ENCODE measurements at places on chromosomes 6 and 20. TPM values are rescaled to one million over a fixed set of nuclear protein-coding genes. Genes with fewer than 3 reads are reported as not detected.

DNA sequence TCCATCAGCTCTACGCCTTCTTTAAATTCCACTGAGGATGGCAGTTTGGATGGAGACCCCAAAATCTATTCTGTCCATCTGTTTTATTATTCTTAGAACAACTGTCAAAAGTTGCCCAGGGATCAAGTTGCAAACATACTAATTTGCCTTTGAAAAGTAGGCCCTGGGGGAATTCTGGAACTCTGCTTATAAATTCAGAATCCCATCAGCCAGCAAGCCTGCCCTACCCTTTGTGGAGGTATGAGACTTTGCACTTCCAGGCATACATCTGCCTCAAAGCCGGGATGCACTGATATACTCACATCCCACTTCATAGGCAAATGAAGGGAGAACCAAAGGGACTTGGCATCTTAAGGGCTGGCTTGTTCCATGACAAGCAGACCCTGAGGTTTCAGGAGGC lies 93.6 kb downstream of the INSM1 start:
- H3K36me3 ChIP-seq = peaks cover 3% of the 10 kb centered on the region
- DNase-seq = no peak
- no peak overlapping the region for H3K27ac ChIP-seq
- H3K4me3 ChIP-seq = no peak overlapping the region

DNA sequence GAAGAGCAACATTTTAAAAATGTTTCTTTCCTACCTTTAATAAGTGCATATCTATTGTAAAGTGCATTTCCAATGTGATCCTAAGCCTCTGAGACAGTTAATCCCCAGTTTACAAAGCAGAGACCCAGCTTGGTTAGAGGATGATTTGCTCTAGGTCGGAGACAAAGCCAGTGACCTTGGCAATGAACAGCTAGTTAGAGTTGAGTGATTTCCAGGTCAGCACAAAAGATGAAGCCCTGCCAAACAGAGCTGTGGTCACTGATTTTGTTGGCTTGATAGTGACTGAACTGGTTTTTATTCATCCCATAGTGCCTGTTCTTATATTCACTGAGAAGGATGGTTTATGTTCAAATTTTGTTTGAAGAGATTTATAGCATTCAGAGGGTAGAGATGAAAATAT lies 56.6 kb upstream of the CD83 start:
- H3K27ac ChIP-seq = no peak overlapping the region
- no peaks in the 10 kb centered on the region for H3K36me3 ChIP-seq
- no peak for DNase-seq
- no peak overlapping the region for H3K4me3 ChIP-seq
- no peaks in the 10 kb centered on the region for H3K27me3 ChIP-seq

GRCh38 chr20:63567386-63568169 lies 6.5 kb downstream of the HELZ2 start:
- H3K36me3 ChIP-seq = peaks cover 5% of the 10 kb centered on the region
- H3K27me3 ChIP-seq = no peaks in the 10 kb centered on the region
- peak; percentile 48 for DNase-seq
- peak overlapping the region; percentile 68 for H3K4me3 ChIP-seq
- peak overlapping the region; percentile 24 for H3K27ac ChIP-seq

- H3K4me3 ChIP-seq = no peak overlapping the region
- H3K27me3 ChIP-seq = peaks cover 11% of the 10 kb centered on the region
- H3K36me3 ChIP-seq = no peaks in the 10 kb centered on the region
- H3K4me1 ChIP-seq = no peaks in the 10 kb centered on the region
These were observed 14.2 kb downstream of the PAX1 start for GRCh38 chr20:21719592-21720214.

DNA sequence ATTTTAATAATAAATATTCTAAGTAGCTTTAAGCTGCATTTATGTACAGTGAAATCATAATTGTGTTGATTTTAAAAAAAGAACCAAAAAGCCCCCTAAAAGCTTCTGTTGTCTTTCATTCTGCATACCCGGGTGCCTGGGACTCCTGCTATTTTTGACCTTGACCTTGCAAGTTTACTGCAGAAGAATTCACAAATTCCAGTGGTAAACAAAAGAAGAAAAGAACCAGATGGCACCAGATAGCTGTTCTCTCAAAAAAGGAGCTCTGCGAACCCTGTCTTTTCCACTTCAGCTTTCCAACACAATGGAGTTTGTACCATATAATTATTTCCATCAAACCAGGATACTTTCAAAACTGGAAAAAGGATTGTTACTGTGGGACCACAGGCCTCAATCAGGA lies 363.3 kb downstream of the SMOC2 start:
- H3K4me3 ChIP-seq = no peak overlapping the region
- no peak for DNase-seq
- no peaks in the 10 kb centered on the region for H3K36me3 ChIP-seq
- H3K27ac ChIP-seq = no peak overlapping the region
- H3K4me1 ChIP-seq = no peaks in the 10 kb centered on the region

DNA sequence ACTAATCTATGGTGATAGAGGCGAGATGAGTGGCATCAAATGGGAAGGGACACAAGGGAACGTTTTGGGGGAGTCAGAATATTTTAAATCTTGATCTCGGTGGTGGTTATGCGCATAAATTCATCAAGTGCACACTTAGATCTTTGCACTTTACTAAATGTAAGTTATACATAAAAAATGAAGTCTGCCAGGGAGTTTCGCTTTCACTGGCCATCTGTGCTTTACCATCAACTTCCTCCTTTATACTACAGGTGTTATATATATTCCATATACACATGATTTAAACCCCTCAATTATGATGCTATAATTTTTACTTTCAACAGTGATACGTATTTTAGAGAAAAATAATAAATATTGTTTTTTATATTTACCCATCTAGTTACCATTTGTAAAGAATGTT lies 97.6 kb upstream of the AKIRIN2 start:
- DNase-seq = no peak
- H3K27me3 ChIP-seq = no peaks in the 10 kb centered on the region

Gene CGA
- not detected for total RNA-seq

- no peak overlapping the region for H3K27ac ChIP-seq
- H3K4me1 ChIP-seq = no peaks in the 10 kb centered on the region
- H3K4me3 ChIP-seq = no peak overlapping the region
- no peak for DNase-seq
- no peaks in the 10 kb centered on the region for H3K27me3 ChIP-seq
- no peaks in the 10 kb centered on the region for H3K36me3 ChIP-seq
These were observed 14.5 kb upstream of the FBXO30 start for GRCh38 chr6:145829102-145829501.

- H3K27ac ChIP-seq = no peak overlapping the region
- H3K36me3 ChIP-seq = peaks cover 30% of the 10 kb centered on the region
- DNase-seq = no peak
- no peak overlapping the region for H3K4me3 ChIP-seq
- H3K27me3 ChIP-seq = no peaks in the 10 kb centered on the region
These were observed 12.2 kb downstream of the ESF1 start for GRCh38 chr20:13772529-13772928.

Gene MYLK4
- 0.38 TPM for total RNA-seq

Gene EFCAB8
- 1.8 TPM for total RNA-seq

Gene PNPLA1
- total RNA-seq = 0.42 TPM

GRCh38 chr6:149324428-149324827 lies 6.9 kb downstream of the TAB2 start:
- no peaks in the 10 kb centered on the region for H3K36me3 ChIP-seq
- peaks cover 98% of the 10 kb centered on the region for H3K4me1 ChIP-seq
- H3K27ac ChIP-seq = no peak overlapping the region

- H3K27me3 ChIP-seq = no peaks in the 10 kb centered on the region
- no peak overlapping the region for H3K27ac ChIP-seq
- H3K4me1 ChIP-seq = peaks cover 24% of the 10 kb centered on the region
- H3K36me3 ChIP-seq = no peaks in the 10 kb centered on the region
These were observed 81.2 kb downstream of the UST start for GRCh38 chr6:148828047-148828446.

- H3K4me1 ChIP-seq = no peaks in the 10 kb centered on the region
- H3K27ac ChIP-seq = no peak overlapping the region
These were observed 121.0 kb downstream of the FHL5 start for GRCh38 chr6:96683819-96684528.

Gene ZNF334
- not detected for total RNA-seq

GRCh38 chr6:18432180-18432579 lies 45.0 kb downstream of the RNF144B start:
- no peak overlapping the region for H3K4me3 ChIP-seq
- H3K27me3 ChIP-seq = no peaks in the 10 kb centered on the region
- H3K27ac ChIP-seq = no peak overlapping the region
- no peaks in the 10 kb centered on the region for H3K4me1 ChIP-seq
- no peak for DNase-seq

- peaks cover 46% of the 10 kb centered on the region for H3K4me1 ChIP-seq
- no peaks in the 10 kb centered on the region for H3K27me3 ChIP-seq
- H3K27ac ChIP-seq = peak overlapping the region; percentile 98
These were observed 886 bp downstream of the SDCBP2 start for GRCh38 chr20:1327827-1328679.

GRCh38 chr6:6952484-6952883 lies 155.3 kb upstream of the RREB1 start:
- no peak for DNase-seq
- no peak overlapping the region for H3K4me3 ChIP-seq
- H3K4me1 ChIP-seq = no peaks in the 10 kb centered on the region

- DNase-seq = no peak
- no peak overlapping the region for H3K4me3 ChIP-seq
- H3K27ac ChIP-seq = no peak overlapping the region
- no peaks in the 10 kb centered on the region for H3K36me3 ChIP-seq
- peaks cover 11% of the 10 kb centered on the region for H3K4me1 ChIP-seq
- peaks cover 8% of the 10 kb centered on the region for H3K27me3 ChIP-seq
These were observed 241.6 kb downstream of the PHACTR1 start for GRCh38 chr6:12958052-12958706.

All from CD4-positive, alpha-beta memory T cell (primary cell).